DMS 273 treated with DMSO at 0.1 percent for 48 hours (cell line): ENCODE measurements at places on chromosomes 3 and 15.

- DNase-seq, result no peak
Observed at GRCh38 chr3:1091286-1091685, 1.5 kb upstream of the CNTN6 start.

- DNase-seq, result peak; percentile 6
Observed at GRCh38 chr15:93942269-93942694, 289.1 kb upstream of the MCTP2 start.

DNA sequence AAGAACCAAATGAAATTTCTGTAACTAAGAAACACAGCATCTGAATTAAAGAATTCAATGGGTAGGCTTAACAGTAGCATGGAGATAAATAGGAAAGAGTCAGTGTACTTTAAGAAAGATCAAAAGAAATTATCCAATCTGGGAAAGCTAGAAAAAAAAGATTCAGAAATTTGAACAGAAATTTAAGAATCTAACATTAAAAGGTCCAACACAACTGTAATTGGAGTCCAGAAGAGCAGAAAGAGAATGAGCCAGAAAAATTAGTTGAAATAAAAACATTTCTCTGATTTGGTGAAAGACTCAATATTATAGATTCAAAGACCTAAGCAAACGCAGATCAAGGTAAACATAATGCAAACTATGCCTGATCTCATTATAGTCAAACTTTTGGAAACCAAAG, 187.1 kb downstream of the C3orf38 start:
- no peak for DNase-seq

DNA sequence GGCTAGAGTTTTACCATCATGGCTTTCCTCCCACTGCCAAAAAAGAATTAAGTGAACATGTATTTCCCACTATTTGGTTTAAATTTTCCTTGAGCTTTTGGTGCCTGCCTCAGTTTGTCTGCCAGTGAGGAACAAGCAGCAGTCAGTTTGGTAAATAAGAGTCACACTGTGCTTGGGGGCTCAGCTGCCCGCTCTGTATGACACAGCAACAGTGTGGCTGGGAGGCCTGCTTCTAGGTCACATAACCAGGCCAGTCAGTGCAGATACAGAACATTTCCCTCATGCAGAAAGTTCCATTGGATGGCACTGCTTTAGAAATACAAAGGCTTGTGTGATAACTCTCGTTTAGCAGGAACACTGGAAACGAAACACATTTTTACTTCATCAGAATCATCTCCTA, 25.7 kb downstream of the FYCO1 start:
- no peak for DNase-seq

DNA sequence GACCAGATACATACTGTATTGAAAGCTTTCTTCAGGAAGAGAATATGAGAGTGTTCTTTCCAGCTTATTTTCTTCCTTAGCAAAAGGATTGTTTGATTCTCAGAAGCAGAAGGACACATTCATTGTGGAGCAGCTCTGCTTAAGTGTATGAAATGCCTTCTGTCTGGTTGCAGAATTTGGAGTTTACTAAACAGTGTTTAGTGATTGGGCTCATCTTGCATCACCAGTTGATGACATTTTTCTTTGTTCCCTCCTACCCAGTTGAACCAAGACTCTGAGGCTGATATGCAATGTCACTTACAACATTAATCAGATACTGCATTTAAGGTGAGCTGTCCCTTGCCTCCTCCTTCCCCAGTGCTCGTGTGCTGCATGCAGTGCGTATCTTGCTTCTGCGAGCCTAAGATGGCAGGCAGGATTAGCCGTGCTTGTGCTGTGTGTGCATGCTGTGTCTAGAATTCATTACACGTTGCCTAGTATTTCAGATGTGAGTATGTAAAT, 18.4 kb downstream of the ZBTB38 start:
- peak; percentile 77 for DNase-seq

- no peak for DNase-seq
Observed at GRCh38 chr15:101159096-101159935, 92.5 kb downstream of the CHSY1 start.

DNA sequence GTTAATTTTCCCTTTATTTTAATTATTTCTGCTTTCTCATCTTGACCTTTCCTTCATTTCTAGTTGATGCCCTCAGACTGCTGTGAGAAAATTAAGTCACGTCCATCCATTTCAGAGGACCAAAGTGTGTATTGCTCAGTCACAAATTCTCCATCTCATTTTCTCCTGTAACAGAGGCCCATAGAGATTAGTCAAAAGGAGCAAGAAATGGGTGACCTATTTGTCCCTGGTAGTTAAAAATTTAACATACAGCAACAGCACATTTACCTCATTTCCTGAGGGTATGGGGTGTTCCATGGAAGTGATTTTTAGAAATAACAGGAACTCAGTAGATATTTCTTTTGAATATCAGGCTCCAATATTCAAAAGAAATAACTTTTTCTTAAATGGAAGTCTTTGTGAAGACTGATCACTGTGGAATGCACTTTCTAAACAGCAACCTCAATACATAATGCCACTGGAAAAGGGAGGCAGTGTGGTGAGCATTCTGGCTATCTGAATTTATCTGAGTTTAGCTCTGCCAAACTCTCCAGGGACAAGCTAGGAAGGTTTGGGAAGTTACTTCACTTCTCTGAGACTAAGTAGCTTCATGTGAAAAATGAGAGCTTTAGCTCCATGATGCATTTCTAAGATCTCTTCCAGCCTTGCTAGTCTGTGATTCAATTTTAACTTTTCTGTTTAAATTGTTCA, 808.2 kb downstream of the SQOR start:
- no peak for DNase-seq

GRCh38 chr3:42691816-42692666, 6.7 kb downstream of the KLHL40 start:
- DNase-seq, result no peak

DNA sequence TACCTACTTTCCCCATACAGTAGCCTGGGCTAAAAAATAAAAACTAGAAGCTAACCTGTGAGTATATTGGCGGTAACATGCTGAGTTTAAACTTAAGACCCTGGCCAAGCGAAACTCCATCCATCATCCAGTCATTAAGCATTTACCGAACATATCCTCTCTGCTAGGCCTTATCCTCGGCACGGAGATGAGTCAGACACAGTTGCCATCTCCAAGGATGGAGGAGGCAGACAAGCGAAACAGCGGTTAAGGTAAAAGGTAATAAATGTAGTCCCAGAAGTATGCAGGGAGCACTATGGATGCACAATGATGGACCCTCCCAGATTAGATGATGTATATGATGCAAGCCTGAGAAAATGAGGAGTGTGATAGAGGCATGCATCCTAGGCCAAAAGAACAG, 143.6 kb downstream of the RYR3 start:
- no peak for DNase-seq

GRCh38 chr3:186316666-186317260, 45.3 kb downstream of the DGKG start:
- DNase-seq, result no peak

DNA sequence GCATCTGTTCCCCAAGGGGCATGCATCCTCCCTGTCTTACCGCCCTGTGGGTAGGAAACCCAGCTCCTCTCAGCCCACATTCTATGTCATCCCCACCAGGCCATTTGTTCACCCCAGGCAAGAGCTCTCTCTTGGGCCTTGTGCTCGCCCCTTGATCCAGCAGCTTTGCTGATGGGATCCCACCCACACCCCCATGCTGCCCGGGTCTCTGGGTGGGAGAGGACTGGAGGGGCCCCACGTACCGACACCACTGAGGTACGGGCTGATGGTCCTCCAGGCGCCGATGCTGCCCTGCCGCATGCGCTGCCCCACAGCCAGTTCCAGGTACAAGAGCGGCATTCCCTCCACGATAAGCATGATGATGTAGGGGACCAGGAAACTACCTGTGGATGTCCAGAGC, 14.5 kb downstream of the SLC6A20 start:
- DNase-seq, result no peak

- DNase-seq, result no peak
Observed at GRCh38 chr3:124811436-124811835, 75.7 kb downstream of the ITGB5 start.

DNA sequence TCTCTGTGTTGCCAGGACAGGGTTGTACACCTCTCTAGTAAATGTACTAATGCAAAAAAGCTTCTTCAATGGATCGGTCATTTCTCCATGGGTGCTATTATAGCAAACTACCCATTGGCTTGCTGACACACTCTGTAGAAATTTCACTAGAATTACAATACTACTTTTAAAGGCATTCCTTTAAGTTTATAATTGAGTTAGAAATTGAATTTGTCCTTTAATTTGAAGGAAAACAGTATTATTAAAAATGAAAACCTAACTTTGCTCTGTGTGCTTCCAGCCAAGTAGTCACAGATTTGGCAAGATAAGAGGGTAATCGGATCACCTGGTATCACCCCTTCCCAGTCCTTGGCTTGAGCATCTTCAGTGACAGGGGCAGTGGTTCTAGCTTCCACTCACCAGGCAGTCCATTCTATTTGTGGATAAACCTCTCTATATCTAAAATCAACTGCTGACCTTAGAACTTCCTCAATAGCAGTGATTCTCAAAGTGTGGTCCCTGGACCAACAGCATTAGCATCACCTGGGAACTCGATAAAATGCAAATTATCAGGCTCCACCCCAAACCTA, 93.2 kb downstream of the GHSR start:
- DNase-seq, result no peak

DNA sequence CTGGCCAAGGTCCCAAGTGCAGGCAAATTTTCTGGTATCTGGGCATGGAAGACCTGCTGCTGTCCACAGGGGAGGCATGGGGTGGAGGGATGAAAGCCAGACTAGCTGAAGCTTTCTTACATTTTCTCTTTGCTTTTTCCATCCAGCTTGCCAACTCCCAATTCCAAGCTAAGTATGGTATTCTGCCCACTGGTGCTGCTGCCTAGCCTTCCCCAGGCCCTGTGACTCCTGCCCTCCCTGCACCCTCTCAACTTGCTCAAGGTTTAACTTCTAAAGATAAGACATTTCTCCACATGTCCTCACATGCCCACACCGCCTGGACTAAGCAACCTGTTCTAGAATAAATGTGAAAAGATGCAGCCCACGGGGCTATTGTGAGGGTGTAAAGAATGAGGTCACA, 59.5 kb upstream of the HACD2 start:
- DNase-seq, result no peak

DNA sequence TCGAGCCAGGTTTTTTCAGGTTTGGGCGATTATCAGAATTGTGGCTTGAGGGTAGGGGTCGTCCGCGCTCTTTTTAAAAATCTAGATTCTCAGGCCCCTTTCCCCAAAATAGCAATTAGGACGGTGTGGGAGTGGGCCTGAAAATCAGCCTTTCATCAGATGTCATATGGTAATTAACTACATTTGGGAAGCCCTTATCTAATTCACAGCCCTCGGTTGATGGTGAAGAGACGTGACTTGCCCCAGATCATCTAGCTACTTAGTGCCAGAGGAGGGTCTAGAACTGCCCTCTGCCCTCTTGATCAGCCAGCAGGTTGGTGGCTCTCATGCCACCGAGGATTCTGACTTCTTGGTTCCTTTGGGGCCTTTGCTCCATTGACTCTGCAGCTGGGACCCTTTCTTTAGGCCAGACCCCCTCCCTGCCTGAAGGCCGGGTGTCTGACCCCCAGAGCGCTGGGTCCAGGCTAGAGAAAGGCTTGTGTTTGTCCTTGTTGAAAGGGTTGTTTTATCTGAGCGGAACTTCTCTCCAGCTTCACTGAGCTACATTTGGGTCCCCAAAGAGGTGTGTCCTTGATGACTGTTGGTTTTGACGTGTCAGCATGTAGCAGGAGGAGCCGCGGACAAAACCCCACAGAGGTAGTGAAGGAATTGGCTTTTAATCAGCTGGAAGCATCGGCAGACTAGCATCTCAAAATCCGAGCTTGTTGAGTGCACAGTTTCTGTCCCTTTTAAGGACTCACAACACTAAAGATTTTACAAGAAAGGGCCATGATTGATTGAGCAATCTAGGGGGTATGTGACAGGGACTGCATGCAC, 857 bp downstream of the AEN start:
- no peak for DNase-seq

DNA sequence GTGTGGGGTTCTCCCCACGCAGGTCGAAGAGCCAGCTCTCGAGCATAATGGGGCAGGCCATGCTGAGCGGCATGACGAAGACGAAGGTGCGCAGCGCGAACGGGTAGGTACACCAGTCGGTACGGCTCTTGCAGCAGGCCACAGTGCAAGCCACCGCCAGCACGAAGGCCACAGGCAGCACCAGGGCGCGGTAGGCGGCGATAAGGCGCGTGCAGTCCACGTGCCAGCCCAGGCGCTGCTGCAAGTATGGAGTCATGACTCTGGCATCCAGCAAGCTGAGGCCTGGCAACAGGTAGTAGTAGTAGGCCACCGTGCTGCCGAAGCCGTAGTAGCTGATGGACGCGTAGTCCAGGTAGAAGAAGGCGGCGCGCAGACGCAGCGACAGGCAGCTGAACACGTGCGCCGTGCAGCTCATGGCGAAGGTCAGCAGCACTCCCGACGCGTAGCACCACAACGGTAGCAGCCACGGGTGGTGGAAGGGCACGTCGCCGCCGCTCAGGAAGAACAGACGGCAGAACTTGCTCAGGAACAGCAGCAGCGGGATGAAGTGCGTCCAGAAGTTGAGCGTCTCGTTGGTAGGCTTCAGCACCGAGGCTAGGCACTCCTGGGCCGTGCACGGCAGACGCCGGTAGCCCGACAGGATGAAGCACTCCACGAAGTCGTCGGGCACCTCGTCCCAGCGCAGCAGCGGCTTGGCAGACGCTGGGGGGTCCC, 797 bp downstream of the PAQR9 start:
- no peak for DNase-seq

DNA sequence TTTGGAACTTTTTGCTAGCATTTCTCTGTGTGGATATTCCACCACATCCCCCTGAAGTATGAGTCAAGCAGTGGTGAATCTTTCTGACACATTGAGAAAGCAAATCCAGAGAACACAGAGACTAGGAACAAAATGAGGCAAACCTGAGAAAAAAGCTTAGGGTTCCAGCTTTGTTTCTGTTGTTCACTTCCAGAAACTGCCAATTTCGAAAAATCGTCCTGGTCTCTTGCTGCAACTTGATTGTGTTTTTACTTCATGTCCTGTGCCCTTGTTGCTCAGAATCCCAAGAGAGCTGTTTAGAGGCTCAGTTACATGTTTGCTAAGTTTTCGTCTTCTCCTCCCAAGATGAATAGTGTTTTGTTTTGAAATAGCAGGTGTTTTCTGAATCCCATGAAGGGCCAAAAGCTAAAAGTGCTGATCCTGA, 13.7 kb downstream of the MAP2K1 start:
- DNase-seq, result no peak
